ENCODE measurements at places on chromosomes 16 and 17.

DNA sequence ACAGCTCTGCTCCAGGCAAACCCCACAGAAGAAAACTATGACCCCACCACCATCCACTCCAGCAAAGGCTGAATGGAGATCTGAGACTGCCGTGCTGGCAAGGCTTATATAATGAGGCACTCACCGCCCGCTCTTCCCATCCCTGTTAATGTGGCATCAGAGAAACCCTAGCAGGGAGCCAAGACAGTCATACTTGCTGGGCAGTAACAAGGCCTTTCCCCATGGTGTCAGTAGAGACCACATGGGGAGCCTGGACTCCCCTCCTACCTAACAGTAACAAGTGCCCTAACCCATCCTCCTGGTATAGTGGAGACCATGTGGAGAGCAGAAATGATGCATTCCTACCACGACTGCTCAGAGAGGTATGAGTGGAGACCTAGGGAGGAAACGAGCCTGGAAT, 235.2 kb downstream of the C16orf78 start:
- no peak for DNase-seq

DNA sequence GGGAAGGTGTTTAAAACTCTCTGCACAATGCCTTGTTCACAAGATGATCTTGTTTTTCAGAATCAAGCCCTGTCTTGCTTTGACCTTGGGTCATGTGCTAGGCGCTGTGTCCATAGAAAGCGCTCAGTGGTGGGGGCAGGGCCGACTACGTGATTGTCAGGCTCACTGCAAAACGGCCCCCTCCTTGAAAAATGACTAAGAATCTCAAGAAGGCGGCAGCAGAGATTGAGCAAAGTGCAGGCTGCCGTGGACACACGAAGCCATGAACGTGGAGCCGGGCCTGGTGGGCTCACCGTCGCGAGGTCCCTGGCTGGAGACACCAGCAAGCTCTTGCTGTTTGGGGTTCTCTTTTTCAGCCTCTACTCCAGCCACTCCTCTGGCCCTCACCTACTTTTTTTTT, 10.2 kb downstream of the ATP2C2 start:
- no peak for DNase-seq

DNA sequence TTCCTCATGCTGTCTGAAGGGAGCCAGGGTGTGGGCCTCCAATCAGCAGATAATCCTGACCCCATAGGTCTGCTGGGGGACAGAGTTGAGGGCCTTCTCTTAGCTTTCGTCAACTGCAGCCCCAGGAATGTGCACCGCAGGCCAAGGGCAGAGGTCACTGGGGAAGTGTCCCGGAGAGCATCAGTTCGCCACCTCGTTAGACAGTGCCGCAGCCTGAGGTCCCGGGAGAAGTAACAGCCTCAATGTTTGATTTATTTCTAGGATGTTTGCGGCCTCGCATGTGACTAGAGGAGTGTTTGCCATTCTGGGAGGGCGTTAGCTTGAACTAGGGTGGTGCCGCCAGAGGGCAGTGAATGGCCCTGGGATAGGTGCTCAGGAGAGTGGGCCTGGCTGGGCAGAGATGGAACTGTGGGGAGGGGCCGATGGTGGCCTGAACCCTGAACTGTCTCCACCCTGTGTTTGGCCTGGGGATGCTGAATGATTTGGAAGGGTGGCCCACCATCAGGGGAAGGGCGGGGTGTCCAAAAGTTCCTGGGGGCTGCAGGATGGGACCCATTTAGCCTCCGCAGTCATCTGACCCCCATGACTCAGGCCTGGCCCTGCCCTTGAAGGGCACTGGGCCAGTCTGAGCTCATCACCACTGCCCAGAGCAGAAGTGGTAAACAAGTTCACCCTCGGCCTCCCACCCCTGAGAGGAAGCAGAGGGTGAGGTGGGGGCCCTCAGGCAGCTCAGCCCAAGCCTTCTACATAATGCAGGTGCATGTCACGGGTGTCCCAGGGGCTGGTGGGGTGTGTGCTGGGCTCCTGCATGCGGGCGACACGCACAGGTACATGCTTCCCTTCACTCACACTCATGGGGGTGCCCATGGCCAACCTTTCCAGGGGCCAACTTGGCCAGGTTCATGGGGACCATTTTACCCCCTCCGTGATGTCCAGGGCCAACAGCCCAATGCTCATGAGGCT, 12.4 kb upstream of the TAC4 start:
- DNase-seq = no peak

DNA sequence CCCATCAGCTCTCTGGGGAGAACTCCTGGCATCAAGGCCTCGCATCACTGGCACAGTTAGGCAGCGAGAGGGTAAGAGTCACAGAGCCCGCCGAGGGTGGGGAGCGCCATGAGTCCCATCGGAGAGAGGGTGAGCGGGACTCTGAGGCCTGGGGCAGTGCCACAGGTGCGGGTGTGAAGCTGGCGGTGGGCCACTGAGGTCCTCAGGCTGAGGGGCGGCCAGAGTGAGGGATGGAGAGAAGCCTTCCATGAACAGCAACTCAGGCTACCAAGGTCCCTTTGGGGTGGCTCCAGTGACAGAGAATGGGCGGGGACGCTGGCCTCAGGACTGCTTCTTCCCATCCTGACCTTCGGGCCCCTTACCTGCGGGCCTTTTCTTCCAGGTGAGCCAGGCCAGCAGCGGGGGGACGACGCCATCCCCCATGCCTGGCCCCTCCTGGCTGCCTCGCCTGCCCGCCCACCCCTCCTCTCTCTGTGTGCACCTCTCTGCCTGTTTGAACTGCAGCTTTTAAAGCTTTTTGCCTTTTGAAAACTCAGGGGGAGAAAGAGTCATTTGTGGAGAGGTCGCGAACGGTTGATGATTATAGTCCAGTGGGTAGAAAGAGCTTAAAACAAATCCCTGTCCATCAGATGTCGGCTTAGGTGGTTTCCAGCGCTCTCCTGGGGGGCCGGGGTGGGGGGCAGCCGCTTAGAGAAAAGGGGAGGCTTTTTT, 149.3 kb upstream of the GSE1 start:
- no peak for DNase-seq

GRCh38 chr17:27492470-27492869, 36.2 kb downstream of the KSR1 start:
- no peak for DNase-seq

GRCh38 chr17:72525225-72526015, 404.6 kb downstream of the SOX9 start:
- DNase-seq = no peak

DNA sequence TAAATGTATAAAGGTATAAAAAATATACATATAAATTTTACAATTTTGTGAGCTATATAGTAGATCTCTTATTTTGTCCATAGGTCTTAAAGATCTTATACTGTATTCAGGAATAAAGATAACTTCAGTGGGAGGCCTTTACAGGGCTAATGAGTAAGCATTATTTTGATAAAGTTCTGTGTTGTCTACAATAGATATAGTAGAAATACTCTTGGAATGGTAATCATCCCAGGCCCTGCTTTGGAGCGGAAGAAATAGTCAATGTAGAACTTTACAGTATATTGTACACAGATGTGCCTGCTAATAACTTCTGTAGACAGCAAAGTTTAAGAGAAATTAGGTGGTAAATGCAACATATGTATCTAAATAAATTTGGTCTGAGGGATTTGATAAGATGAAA, 42.6 kb downstream of the TENT4B start:
- no peak for DNase-seq

- DNase-seq = no peak
Observed at GRCh38 chr16:81251871-81252270, 13.4 kb downstream of the BCO1 start.

GRCh38 chr16:11118479-11118878, 137.5 kb downstream of the SOCS1 start:
- no peak for DNase-seq

- DNase-seq = no peak
Observed at GRCh38 chr16:89037261-89038152, 56.1 kb upstream of the ACSF3 start.

- no peak for DNase-seq
Observed at GRCh38 chr17:8314797-8315763, 5.0 kb downstream of the ARHGEF15 start.

DNA sequence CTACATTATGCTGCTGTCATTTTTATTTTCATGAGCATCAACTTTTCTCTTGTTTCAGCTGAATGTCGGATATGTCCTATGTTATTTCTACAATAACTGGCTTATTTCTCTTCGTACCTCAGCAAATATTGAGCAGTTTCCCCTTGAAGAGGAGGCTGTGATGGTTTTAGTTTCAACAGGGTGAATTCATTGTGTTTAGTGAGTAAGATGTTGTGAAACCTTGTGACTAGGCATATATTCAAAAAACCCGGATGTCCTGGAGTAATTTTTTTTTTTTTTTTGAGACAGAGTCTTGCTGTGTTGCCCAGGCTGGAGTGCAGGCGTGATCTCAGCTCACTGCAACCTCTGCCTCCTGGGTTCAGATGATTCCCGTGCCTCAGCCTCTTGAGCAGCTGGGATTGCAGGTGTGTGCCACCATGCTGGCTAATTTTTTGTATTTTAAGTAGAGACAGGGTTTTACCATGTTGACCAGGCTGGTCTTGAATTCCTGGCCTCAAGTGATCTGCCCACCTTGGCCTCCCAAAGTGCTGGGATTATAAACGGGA, 11.1 kb downstream of the CPD start:
- DNase-seq = no peak

DNA sequence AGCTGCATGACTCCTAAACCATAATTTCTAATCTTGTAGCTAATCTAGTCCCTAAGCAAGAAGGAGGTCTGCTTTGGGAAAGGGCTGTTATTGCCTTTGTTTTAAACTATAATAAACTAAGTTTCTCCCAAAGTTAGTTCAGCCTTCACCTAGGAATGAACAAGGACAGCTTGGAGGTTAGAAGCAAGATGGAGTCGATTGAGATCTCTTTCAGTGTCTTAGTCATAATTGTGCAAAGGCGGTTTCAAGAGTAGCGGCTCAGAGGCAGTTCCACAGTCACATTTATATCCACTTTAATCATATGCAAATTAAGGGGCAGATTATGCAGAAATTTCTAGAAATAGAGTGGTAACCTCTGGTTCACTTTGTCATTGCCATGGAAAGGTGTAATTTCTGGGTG, 17.4 kb downstream of the DRC7 start:
- DNase-seq = no peak

DNA sequence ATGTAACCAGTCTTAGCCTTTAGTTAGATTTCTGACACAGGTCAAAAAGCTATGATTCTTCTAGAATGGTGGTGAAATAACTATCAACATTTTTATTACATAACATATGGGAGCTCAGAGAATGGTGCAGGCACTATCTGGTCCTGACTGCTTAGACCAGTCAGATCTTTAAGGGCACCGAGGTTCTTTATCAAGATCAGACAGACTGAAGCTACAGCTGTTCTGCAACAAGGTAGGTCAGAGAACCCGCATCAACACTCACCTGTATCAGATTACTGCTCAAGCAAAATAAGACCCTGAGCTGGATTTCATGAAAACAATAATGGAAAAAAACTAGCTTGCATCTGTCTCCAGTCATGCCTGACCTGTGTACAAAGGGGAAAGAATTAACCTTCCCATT, 160.4 kb downstream of the KCNJ2 start:
- no peak for DNase-seq

DNA sequence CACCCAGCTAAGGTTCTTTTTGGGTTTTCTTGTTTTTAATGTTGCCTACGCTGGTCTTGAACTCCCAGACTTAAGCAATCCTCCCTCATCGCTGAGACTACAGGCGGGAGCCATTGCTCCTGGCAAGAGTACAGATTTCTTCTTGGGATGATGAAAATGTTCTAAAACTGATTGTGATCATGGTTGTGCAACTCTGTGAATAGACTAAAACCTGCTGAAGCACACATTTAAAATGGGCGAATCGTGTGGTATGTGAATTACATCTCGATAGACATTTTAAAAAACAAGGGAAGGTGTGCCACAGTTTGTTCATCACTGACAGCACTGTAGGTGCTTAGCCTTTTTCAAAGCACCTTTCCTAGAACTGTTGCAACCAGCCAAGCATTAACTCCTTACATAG, 48.8 kb upstream of the CDH3 start:
- DNase-seq = no peak

- DNase-seq = no peak
Observed at GRCh38 chr17:67053438-67054000, 9.2 kb downstream of the CACNG1 start.

GRCh38 chr16:79762217-79762616, 161.7 kb upstream of the MAF start:
- no peak for DNase-seq

DNA sequence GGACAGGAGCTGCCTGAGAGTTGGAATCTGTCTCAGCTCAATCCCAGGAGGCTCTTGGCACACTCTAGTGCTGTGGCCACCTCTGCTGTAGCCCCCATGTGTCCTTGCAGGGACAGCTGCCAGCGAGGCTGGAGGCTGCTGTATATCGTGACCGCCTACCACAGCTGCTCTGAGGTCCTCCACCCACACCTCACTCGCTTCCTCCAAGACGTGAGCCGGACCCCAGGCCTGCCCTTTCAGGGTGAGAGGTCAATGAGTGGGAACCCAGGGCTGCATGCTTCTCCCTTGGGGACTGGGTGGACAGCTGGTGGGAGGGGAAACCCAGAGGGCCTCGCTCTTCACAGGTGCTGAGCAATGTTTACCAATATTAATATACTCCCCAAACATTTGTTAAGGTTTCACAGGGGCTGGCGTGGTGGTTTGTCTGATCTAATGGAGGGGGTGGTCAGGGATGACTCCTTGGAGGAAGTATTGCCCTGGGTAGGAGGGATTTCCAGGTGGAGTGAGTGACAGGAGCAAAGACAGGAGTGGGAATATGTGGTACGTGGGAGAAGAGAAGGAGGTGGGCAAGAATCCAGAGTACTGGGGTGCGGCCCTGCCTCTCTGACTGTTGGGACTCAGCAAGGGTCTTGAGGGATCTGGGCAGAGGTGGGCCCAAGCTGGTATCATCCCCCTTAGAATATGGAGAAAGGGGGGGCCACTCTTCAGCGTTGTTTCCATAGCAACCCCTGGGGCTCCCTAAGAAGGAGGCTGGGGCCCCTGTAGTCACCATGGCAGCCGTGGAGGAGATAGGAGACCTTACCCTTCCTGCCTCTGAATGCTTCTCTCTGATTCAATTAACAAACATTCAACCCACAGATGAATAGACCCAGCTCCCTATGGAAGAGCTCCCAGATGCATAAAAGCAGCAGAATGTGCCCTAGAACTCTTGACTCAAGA, 22.2 kb upstream of the ALKBH5 start:
- DNase-seq = no peak

DNA sequence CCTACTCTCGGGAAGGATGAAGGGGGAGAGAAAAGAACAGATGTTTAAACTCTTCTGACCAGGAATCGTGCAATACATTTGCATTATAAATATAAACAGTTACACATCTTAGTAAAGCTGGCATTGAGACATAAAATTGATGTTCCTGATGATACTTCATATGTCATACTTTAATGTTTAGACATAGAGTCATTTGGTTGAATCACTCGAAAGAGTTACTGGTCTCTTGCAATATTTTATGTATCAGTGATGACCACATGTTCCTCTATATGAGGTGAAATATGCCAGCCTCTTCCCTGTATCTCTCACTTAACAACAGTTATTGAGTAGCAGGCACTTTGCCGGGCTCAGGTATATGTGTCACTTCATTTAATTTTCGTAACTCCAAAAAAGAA, 49.7 kb upstream of the PMFBP1 start:
- DNase-seq = no peak

DNA sequence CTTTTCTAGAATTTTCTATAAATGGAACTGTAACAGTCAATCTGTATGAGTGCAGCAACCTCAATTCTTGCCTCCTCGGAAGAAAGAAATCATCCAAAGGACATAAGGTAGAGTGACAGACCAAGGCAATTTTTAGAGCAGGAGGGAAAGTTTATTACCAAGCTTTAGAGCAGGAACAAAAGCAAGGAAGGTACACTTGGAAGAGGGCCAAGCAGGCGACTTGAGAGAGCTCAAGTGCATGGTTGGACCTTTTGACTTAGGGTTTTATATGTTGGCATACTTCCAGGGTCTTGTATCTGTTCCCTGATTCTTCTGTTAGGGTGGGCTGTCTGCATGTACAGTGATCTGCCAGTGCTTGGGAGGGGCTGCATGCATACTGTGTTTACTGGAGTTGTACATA, 50.3 kb downstream of the SCNN1G start:
- no peak for DNase-seq

All from activated naive CD4-positive, alpha-beta T cell (primary cell).